ENCODE measurements at places on chromosomes 3 and 15.

DNA sequence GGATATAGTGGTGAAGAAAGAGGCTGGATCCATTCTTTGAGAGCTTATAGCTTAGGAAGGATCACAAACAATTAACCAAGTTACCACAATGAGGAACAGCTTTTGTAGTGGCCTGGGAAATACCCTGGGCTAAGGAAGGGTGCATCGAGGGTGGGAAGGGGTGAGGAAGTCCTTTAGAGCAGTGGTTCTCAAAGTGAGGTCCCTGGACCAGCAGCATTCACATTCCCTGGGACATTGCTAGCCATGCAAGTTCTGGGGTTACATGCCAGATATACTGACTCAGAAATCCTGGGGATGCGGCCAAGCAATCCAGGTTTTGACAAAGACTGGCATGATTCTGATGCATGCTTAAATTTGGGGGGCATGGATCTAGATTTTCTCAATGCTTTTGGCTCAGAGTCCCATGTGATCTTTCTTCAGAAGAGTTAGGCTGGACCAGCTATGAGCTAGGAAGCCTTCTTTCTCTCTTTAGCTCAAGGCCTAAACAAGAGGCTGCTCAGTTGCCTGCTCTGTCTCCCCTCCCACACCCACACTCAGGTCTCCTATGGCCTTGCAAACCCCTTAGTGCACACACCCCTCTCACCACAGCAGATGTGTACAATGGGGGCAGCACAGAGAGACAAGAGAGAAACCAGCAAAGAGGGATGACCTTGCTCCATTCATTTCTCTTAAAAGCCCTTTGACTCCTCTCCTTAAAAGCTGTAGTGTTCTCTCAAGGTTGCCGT is 1.8 kb upstream of the CCR1 start:
- no peak for DNase-seq

GRCh38 chr15:49801796-49802195 is 180.9 kb downstream of the DTWD1 start:
- DNase-seq: no peak

DNA sequence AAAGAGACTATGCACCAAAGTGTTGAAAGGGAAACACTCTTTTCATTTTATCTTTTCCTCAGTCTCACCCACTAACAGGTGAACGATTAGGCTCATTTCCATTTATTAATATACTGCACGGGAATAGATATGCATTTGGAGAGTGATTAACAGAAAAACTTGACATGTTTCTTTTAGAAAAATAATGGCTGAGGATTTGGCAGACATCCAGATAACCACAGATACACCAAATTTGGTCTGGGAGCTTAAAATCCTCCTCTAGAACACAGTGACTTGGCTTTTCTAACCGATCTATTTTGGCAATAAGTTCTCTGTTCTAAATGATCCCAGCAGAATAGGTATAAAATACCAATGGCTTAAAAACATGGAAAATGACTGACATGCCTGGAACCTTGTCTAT is 459.3 kb upstream of the SGO1 start:
- no peak for DNase-seq

GRCh38 chr3:128398586-128398985 is 68.1 kb downstream of the DNAJB8 start:
- DNase-seq: no peak

GRCh38 chr3:188437926-188438325 is 284.0 kb downstream of the LPP start:
- DNase-seq: no peak

GRCh38 chr3:169237201-169237600 is 426.3 kb downstream of the MECOM start:
- DNase-seq: no peak

DNA sequence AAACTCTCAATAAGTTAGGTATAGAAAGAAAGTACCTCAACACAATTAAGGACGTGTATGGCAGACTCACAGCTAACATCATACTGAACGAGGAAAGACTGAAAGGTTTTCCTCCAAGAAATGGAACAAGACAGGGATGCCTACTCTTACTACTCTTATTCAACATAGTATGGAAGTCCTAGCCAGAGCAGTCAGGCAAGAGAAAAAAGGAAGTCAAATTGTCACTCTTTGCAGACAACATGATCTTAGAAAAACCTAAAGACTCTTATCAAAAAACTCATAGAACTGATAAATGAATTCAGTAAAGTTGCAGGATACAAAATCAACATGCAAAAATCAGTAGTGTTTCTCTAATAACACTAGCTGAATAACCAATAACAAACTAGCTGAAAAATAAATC is 96.0 kb downstream of the C3orf70 start:
- no peak for DNase-seq

DNA sequence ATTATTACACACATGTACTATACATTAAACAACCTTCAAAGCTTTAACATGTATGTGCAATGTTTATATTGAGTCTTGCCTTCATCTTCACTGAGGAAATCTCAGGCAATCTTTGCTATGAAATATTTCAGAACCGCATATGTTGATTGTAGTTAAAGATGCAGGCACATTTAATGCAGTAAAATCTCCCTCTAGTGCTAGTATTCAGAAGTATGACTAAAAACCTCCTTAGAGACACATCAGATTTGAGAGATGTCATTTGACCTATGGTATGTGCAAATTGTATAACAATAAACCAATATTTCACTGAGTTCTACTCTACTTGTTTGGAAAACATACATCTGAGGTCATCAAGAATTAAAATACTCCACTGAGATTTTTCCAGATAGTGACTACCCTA is 123.8 kb upstream of the C15orf61 start:
- no peak for DNase-seq

- DNase-seq: no peak
Observed at GRCh38 chr3:172151651-172152649, 112.6 kb downstream of the FNDC3B start.

- no peak for DNase-seq
Observed at GRCh38 chr3:45321607-45322391, 66.6 kb upstream of the LARS2 start.

- no peak for DNase-seq
Observed at GRCh38 chr3:46998852-46999515, 19.5 kb downstream of the NBEAL2 start.

- DNase-seq: no peak
Observed at GRCh38 chr3:184540777-184541681, 20.6 kb upstream of the EPHB3 start.

DNA sequence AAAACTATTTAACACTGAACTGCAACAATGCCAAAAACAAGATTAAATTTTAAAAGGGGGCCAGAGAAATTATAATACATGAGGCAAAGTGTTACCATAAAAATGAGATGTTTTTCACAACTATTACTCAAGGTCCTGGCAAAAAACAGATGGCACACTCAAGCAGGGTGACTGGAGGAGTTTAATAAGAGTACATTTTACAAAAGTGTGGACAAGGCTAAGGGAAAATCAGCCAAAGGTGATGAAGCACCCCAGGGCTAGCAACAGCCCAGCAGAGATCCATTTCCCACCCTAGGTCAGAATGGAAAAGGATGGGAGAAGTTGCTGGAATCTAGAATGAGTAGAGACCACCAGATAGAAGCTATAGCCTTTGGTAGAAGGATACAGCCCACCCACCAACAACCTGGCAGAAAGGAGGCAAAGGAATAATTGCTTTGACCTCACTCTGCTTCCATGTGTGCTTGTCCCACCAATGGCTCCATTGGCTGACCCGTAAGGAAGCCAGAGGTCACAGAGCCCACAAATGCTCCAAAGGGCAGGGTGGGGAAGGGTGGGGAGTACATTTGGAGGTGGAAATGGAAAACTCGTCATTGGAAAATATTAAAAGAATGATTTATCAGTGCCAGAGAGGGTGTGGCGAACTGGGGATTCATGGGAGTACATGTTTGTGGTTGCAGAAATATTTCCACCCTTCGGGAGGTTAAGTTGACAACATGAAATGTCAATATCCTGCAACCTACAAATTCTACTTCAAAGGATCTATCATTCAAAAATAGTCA is 161.0 kb upstream of the UBE2E2 start:
- DNase-seq: no peak

DNA sequence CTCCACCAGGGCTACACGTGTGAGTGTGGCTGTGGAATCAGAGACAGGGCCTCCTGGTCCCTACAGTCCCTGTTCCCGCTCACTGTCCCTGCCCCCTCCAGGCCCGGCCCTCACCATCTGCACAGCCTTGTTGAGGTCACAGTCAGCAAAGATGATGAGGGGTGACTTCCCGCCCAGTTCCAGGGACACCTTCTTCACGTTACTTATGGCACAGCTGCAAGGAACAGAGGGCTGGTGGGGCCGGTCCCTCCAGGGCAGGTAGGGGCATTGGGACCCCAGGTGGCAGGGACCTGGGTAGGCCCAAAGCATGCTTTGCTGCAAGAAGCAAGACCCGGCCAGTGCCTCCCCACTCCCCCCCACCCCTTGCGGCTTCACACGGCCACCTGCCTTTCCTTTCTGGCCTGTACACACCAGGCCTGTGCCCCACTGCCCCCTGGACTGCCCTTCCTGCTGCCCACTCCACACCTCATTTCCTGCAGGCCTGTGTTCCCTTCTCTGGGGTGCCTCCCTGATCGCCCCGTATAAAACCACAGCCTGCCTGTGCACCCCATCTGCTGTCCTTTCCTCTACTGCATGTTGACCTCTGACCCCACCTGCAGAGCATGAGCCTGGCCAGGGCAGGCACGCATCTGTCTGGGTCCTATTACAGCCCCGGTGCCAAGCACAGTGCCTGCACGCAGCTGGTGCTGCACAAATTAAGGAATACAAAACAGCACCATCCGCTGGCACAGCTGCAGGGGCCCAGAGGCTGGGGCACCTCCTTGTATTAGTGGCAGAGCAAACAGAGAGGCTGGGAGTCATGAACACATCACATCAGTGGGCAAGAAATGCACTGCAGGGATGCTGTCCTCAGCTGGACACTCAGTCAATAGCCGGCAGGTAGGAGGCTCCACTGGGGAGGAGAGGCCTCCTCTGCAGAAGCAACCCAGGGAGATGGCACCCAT is 30.8 kb upstream of the SLC41A3 start:
- DNase-seq: no peak

DNA sequence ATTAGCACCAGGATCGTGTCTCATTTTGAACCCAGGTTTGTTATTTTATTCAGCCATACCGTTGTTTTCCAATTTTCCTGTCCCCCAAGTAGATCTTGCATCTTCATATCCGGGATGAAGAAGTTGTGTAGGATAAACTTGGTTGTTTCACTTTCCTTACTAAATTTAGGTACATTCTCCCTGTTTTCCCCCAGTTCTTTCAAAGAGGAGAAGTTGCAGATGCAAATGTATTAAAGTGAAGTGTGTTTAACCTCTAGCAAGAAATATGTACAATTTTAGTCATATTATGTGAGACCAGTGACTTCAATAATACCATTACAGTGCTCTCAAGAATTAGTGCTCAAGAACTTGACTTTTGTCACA is 1.3 kb downstream of the ATXN7 start:
- no peak for DNase-seq

DNA sequence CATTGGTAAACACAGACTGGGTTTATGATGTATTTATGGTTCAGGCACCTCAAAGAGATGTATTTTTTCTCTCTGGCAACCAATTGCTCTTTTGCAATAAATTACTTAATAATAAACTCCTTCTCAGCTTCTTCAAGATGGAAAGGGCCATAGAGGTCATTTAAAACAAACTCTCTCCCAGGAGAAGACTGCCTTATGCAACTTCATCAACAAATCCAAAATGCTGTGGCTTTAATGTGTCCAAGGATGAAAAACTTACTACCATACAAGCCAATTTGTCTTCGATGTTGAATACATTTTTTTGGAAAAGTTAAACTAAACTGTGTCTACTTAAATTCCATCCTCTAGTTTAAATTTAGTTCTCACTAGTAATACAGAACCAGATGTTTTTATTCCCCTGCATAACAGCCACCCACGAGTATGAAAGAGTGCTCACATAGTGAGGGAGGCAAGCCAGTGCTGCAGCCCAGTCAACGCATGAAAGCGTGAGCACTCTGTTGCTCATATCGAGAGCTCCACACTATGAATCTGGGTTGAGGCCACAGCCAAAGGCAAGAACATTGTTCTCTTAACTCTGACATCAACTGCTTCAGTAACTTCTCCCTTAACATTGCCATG is 761.3 kb upstream of the GRM7 start:
- DNase-seq: no peak

- no peak for DNase-seq
Observed at GRCh38 chr3:146801492-146801891, 196.3 kb upstream of the PLSCR5 start.

DNA sequence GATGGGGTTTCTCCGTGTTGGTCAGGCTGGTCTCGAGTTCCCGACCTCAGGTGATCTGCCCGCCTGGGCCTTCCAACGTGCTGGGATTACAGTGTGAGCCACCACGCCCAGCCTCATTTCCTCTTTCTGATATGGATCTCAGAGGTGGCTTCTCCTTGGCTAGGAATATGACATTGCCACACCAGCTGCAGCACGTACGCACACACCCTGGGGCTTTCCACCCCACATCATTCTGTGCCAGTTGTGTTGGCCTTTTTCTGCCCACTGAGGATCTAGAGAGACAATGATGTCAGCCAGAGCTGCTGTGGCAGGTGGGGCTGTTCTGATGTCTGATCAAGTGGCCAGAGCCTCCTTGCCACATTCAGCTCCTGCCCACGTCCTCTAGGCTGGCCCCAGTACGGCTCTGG is 29.0 kb downstream of the TMEM45A start:
- DNase-seq: no peak

GRCh38 chr3:65676580-65676979 is 362.1 kb downstream of the MAGI1 start:
- no peak for DNase-seq

DNA sequence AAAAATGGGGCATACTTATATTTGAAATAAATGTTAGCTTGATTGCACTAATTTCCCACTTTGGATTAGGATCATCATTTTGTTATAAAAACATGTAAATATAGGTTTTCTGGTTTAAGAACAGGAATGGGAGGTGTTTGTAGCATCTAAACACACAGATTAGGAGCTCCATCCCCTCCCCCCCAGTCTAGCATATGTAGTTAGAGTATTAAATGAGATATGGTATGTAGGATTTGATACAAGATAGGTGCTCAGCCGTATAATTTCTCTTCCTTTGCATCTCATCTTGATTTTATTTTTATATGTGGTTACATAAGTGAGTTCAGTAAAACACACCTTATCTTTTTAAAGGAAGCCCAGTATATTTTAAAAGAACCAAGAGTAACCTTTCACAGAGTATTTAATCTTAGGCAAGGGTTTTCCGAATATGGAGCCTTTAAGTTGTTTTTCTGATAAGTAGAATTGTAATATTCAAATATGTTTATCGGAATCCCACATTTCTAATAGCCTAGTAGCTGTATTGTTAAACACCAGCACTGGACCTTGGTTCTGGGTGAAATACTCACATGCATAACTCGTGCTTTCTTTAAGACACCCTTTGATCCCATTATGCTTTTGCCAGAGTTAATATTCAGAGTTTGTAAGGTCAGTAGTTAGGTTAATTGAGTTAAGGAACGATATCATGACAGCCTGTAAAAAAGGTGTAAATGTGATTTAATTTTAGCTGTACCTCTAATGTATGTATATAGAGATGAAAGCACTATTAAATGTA is 2.3 kb downstream of the SLC25A36 start:
- no peak for DNase-seq

- no peak for DNase-seq
Observed at GRCh38 chr15:61390138-61390537, 161.0 kb upstream of the RORA start.

- DNase-seq: no peak
Observed at GRCh38 chr15:90047956-90048575, 46.9 kb downstream of the ZNF710 start.
